Stimulated activated CD8-positive, alpha-beta memory T cell treated with anti-CD3 and anti-CD28 coated beads, Interleukin-4, amount 100 ng/mL, for 1 hour (primary cell): ENCODE measurements at places on chromosomes 5 and 9.

DNA sequence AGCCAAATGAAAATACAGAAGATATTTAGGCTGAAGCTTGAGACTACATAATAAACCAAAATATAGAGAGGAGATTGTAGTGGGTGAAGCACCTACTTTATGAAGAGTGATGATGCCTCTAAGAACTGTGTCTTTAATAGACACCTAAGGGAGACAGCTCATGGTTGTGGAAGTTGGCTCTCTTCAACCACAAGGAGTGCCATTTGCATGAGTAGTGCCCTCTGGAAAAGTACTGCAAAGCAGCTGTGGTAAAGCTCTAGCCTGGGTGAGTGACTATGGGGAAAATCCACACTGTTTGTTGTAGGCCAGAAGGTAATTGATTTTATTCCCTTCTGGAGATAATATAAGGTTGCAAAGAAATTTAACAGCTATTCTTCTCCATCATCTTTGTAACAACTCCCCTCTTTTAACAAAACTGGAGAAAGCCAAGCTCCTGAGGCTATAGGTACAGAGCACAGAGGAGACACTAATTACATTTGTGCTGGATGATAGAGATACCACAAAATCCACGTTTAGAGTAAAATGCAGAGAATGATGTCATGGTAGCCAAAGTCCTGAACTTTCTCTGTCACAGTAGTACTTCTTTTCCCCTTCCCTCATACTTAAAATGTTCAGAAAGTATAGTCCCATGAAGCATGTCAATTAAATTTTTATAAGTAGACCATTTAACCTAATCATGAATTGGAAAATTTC lies 122.8 kb downstream of the STARD4 start:
- DNase-seq: no peak

DNA sequence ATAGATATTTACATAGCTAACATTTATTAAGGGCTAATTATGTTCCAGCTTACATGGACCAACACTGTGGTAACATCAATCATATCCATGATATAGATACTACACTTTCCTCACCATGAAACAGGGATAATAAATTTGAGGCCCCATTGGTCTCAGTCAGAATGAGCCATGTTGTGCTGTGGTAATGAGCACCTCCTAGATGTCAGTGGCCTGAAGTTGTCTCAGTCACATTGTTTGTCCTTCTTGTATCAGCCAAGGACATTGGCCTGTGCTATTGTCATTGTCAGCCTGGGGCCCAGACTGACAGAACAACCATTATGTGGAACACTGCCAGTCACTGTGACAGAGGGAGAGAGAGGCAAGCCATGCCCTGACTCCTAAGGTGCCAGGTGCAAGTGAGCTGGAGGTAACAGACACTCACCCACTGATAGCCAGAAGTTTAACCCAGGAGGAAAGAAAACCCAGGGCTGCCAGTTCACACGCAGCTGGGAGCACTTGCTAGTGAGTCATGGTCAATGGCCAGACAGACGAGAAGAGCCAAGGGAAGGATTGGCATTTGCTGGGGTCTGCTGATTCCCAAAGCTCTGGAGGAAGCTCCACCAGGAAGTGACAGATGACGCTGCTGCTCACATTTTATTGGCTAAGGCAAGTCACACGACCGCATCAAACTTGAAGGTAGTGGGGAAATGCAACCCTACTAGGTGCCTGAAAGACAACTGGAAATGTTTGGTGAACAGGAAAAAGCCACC lies 224.2 kb downstream of the MELK start:
- no peak for DNase-seq

DNA sequence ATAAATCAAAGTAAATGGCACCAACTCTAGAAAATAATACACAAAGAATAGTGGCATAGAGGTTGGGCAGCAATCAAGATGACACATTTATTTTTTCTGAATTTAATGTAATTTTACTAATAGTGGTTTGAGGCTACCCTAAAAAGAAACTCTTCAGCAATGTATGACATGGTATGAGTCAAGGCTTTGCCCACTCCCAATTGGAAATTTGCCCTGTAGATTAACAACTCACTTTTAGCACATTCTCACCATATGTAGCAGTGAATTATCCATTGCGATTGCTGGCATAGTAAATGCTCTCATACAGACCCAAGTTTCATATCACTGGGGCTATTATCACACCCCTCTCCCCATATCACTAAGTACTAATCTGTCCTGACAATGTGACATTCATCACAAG lies 832.1 kb upstream of the ZNF608 start:
- DNase-seq: no peak

DNA sequence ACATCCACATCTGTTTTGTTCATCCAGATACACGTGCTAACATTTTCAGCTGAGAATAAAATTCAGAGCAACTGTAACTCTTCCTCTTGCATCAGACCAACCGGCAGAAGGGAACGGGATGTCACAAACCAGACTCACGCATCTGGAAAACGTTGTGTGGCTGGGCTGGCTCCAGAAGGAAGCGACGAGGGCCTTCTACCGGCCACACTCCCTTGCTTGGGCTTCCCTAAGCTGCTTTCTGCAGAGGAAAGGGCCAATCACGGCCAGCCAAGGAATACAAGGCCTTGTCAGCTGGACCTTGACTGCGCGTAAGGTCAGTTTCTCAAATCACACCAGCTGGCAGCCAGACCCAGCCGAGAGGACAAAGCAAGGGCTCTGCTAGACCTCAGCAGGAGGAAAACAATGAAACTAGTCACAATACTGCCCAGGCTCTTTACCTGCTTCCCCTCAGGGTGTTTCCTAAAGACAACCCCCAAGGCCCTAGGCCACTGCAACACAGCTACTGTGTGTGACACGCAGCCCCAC lies 106.1 kb downstream of the THBS4 start:
- no peak for DNase-seq

DNA sequence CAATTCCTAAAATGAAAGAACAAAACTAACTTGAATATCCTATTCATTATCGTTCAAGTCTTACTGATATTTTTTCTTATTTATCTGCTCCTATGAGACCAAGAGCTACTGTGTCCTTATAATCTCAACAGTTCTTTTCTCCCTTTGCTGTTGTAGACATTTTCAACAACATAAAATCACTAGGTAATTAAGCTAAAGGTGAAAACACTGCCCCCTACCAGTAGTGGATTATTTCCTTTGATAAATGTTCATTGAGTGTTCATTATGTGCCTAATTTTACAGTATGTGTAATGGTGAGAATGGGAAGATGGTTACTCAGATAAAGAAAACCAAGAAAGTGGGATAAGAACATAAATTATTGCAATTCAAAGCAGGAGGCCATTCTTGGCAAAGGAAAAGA lies 41.4 kb upstream of the PAPPA start:
- DNase-seq: no peak

- no peak for DNase-seq
Measured at GRCh38 chr5:105684799-105685198, 1985.9 kb downstream of the EFNA5 start.

DNA sequence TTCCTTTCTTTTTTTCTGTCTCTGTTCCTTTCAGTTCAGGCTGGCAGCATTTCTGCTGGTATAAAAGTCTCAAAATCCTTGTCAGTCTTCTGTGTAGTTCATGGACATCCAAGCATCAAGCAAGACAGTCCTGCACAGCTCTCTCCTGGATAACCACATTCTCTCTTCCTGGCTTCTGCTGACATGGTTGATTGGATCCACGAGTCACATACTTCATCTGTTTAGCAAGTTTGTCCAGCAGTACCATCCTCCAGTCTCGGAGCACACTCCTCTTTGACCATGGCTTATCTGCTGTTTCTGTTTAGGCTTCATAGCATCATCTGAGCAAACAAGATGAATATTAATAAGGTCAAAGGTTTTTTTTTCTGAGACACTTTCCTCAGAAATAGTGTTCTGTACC lies 220.8 kb downstream of the KDM4C start:
- no peak for DNase-seq

GRCh38 chr5:37710965-37711364 lies 128.9 kb downstream of the GDNF start:
- no peak for DNase-seq

DNA sequence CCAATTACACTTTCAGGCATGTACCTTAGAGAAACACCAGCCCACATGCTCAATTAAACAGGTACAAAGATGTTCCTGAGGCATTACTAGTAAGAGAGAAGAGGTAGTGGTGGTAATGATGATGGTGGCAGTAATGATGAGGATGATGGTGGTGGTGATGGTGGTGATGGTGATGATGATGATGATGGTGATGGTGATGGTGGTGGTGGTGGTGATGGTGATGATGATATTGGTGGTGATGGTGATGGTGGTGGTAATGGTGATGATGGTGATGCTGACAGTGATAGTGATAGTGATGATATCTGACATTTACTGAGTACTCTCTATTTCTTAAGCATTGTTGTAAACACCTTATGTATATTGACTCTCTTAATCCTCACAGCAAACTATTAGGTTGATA lies 318.4 kb downstream of the NSG2 start:
- DNase-seq: no peak

GRCh38 chr5:126464016-126464415 lies 40.8 kb downstream of the GRAMD2B start:
- no peak for DNase-seq

- no peak for DNase-seq
Measured at GRCh38 chr5:93394301-93394700, 186.7 kb downstream of the NR2F1-AS1 start.

GRCh38 chr5:135724617-135725016 lies 109.8 kb upstream of the SLC25A48 start:
- no peak for DNase-seq

GRCh38 chr5:138783976-138784375 lies 30.8 kb downstream of the CTNNA1 start:
- no peak for DNase-seq

GRCh38 chr5:165188556-165189175 lies 1683.2 kb downstream of the MAT2B start:
- DNase-seq: no peak

- no peak for DNase-seq
Measured at GRCh38 chr9:124254261-124254682, 3.5 kb upstream of the NEK6 start.

GRCh38 chr5:171309276-171310211 lies 496 bp downstream of the TLX3 start:
- DNase-seq: no peak

DNA sequence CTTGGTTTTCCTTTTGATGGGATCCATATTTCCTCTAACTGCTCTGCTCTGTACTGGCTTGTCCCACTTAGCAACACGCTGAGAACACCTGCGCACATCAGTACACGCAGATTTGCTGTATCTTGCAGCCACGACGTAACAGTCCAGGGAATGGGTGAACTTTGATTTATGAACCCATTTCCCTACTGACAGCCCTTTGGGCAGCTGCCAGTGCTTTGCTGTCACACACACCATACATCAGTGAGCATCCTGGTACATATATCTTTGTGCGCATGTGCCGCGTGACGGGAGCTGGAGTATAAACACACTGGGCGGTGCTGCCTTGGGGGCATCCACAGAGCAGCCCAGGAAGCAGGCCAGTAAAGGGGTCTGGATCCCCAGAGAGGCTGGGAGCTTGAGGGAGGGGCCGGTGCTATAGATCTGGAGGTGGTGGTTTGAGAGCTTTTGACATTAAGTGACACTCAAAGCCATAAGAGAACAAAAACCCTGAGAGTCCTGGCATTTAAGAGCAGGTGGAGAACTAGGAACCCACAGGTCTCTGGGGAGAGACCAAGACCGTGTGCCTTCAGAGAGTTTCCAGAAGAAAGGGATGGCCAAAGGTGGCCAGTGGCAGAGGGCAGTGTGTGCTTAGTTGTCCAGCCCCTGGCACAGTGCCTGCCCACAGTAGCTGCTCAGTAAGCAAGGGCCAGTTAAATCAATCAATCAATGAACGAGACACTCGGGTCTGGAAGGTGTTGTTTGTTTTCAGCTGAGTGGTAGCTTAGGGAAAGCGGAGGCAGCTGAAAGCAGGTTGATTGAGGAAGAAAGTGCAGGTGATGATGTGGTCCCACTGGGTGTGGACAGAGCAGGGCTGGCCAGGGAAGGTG lies 53.7 kb downstream of the LMX1B start:
- DNase-seq: no peak
